ENCODE measurements at places on chromosomes 3 and 15. TPM values are rescaled to one million over a fixed set of nuclear protein-coding genes. Genes with fewer than 3 reads are reported as not detected.

DNA sequence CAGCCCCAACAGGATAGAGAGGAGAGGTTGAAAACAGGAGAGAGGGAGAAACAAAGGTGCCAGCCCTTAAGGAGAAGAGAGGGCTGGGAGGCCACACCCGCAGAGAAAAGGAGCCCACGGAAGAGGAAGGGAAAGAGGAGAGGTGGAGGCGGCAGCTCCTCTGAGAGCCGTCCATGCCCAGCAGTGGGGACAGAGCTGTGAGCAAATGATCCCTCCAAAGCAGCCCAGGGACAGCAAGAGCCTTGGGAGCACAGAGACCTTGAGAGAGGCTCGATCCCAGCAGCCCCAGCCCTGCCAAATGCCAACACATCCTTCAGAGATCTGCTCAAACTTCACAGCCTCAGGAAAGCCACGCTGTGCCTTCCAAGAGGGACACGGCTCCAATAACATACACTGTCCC is 66.7 kb upstream of the CORO2B start:
- DNase-seq = no peak

GRCh38 chr3:64353226-64353625 is 128.0 kb upstream of the PRICKLE2 start:
- DNase-seq = no peak

- DNase-seq = no peak
These were observed 106.8 kb upstream of the IGF1R start for GRCh38 chr15:98541519-98541918.

GRCh38 chr3:108125550-108126071 is 34.8 kb upstream of the CD47 start:
- no peak for DNase-seq

DNA sequence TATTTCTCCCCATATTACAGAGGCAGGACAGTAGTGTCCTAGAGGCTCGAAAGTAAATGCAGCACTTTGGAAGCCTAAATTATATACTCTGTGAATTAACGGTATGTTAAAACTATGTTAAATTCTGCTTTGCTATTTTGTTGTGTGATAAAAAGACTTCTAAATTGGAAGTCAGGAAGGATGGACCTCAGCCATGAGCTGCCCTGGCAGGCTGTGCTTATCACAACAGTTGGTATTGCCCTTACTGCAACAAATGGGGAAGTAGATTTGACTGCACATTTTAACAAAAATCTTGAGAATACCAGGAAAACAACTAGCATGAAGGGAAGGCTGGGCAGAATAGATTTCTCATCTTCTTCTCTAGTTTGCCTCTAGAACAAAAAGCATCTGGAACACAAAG is 706.6 kb downstream of the SI start:
- no peak for DNase-seq

DNA sequence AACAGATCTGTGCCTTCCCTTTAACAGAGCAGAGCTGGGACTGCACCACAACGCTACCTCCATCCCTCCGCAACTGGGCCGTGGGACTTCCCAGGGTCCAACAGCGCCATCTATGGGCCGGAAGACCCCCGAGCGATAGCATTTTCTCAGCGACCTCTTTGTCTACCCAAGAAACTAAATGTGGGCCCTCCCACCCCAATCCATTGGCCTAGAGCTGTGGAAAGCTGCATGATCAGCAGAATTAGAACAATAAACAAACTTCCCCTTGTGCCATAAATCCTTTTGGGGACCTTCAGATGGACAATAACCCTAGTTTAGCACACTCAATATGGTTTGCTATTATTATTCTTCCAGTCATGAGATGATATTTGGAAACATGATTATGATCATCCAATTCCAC is 74.8 kb upstream of the NTRK3 start:
- no peak for DNase-seq

DNA sequence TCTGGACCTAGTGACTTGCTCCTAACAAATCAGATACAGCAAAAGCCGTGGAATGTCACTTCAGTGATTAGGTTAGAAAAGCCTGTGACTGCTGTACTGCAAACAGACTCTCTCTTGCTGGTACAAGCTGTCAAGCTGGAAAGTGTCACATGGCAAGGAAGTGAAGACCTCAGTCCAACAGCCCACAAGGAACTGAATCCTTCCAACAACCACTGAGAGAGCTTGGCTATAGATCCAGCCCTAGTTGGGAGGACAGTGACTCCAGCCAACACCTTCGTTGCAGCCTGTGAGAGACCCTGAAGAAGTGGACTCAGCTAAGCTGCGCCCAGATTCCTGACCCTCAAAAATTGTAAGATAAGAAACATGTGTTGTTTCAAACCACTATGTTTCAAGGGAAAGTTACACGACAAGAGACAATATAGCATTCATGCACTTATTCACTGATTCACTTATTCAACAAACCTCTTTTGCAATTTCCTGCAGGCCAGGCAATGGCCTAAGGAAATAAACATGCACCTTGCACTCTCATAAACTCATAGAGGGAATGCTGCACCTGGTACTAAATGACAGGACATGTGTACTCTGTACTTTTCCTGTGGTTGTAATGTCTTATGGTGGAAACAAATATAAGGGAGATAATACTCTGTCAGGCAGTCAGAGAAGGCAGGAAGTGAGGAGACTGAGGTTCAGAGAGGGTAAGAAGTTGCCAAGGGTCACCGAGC is 142.9 kb downstream of the CADPS start:
- DNase-seq = no peak

DNA sequence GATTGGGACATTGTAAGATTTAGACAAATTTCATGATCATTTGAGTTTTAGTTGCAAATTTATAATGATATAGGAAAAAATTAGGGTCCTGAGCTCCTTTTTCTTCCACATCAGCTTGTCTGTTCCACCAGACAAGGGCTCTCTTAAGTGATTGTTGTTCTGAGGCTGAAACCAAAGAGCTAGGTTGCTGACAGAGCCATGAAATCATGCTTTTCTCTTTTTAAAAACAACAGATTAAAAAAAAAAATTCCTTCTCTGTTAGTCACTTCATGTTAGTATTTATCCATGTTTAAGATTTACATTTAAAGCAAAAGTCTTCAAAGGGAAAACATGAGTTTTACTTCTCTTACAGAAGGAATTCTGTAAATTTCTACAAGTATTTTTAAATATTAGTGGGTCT is 56.8 kb downstream of the ATP2C1 start:
- DNase-seq = no peak

DNA sequence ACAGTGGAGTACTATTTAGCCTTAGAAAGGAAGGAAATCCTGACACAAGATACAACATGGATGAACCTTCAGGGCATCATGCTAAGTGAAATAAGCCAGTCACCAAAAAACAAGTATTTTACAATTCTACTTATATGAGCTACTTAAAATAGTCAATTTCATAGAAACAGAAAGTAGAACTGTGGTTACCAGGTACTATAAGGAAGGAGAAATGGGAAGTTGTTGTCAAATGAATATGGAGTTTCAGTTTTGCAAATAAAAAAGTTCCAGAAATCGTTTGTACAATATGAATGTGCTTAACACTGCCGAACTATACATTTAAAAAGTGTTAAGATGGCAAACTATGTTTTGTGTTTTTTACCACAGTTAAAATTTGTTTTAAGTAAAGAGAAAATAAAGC is 26.8 kb downstream of the TRANK1 start:
- DNase-seq = no peak

- DNase-seq = no peak
These were observed 170.3 kb downstream of the ZPLD1 start for GRCh38 chr3:102605153-102605552.

GRCh38 chr3:173467501-173467900 is 70.0 kb downstream of the NLGN1 start:
- no peak for DNase-seq

DNA sequence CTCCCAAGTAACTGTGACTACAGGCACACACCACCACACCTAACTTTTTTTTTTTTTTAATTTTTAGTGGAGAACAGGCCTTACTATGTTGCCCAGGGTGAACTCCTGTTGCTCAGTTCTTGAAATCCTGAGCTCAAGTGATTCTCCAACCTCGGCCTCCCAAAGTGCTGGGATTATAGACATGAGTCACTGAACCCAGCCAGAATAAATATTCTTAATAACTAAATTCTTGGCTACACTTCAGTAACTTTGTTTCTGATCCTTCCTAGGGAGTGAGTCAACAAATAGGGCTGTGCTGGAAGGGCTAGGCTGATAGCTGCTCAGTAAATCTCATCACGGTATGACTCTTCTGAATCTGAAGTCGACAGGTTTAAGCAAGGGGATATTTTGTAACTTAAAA is 56.6 kb downstream of the P3H2 start:
- DNase-seq = no peak

- no peak for DNase-seq
These were observed 183.4 kb upstream of the THRB start for GRCh38 chr3:24678021-24678420.

DNA sequence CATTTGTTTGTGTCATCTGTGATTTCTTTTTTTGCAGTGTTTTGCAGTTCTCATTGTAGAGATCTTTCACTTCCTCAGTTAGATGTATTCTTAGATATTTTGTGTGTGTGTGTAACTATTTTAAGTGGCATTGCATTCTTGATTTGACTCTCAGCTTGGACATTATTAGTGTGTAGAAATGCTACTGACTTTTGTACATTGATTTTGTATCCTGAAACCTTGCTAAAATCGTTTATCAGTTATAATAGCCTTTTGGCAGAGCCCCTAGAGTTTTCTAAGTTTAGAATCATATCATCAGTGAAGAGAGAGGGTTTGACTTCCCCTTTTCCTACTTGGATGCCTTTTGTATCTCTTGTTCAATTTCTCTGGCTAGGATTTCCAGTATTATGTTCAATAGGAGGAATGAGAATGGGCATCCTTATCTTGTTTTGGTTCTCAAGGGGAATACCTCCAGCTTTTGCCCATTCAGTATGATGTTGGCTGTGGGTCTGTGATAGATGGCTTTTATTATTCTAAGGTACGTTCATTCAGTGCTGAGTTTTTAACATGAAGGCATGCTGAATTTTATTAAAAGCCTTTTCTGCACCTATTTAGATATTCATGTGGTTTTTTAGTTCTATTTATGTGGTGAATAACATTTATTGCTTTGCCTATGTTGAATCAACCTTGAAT is 211.7 kb downstream of the MBNL1 start:
- no peak for DNase-seq

DNA sequence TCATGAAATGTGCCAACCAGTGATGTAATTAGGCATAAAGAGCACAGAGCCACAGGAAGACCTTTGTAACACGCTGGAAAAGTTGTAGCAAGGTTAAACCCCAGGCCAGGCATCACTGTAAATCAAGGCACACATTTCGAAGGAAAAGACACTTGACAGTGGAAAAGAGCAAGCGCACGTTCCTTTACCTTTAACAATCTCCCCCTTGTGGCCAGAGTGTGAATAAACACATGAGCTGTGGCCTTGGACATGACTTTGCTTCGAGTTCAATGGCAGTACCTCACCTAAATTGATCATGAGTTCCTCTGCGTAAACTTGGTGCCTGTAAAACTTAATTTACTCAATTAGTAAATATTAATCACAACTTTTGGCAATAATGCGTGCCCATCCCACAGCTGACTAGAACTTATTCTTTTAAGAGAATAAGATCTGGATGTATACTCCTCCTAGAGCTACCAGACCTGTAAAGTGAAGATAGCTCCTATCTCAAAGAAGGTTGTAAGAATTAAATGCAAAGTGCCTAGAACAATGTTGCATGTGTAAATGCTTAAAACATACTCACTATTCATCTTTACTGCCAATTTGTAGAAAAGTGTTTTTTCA is 757.0 kb upstream of the NECTIN3 start:
- no peak for DNase-seq

GRCh38 chr15:81728726-81729125 is 317.1 kb downstream of the MEX3B start:
- DNase-seq = no peak

- DNase-seq = no peak
These were observed 6.9 kb downstream of the IQGAP1 start for GRCh38 chr15:90394748-90395442.

- no peak for DNase-seq
These were observed 369.2 kb upstream of the IL12A start for GRCh38 chr3:159619341-159619885.

- no peak for DNase-seq
These were observed 10.3 kb upstream of the LRRC34 start for GRCh38 chr3:169822983-169823382.

- no peak for DNase-seq
These were observed 54.2 kb upstream of the TMCO5A start for GRCh38 chr15:37880009-37880834.

DNA sequence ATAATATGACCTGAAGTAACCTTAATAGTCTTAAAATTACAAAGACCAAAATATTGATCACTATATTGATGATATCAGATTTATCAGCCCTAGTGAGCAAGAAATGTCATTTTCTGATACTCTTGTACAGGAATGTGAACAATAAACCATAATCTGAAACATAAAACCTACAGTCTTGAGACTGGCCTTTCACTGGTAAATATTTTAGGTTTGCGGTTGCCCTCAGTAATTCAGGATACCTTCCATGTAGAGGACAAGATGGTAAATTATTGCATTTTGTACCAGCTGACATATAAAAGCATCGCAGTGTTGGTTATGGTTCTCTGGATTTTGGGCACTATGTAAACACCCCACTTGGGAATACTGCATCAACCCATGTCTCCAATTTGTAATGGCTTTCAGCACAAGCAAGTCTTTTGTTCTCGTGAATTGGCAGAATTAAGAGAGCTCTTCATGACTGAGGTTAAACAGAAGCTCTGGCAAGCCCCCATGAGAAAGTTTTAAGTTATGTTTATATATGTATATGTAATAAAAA is 128.5 kb downstream of the LMLN start:
- DNase-seq = no peak

DNA sequence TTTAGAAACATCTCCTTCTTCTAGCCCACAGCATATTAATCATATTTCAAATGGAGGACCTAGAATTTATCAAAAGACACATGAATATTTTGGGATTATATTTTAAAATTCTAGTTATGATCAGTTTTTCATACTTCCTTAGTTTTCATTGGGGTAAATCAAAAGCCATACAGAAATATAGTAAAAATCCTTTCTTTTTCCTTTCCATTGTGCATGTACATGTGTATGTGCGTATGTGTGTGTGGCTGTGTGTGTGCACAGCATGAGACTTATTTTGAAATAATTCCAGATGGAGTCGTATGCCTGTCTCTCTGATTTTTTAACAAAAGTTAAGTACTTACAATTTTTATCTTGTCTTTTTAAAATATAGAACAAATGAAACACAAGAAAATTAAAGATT is 94.5 kb downstream of the ARPP21 start:
- DNase-seq = no peak

- DNase-seq = no peak
These were observed 22.8 kb downstream of the SLC12A6 start for GRCh38 chr15:34314491-34315490.

GRCh38 chr3:153291059-153291685 is 129.1 kb downstream of the RAP2B start:
- DNase-seq = no peak

GRCh38 chr3:16404349-16404895 is 109.1 kb downstream of the RFTN1 start:
- no peak for DNase-seq

- peak; percentile 73 for DNase-seq
These were observed 36.8 kb upstream of the TSPAN3 start for GRCh38 chr15:77107531-77108355.

The BCHE gene
- total RNA-seq = 1.4 TPM

The ALDH1L1 gene
- total RNA-seq = 34.5 TPM

The GXYLT2 gene
- 0.84 TPM for total RNA-seq

The DPPA2 gene
- total RNA-seq = not detected

The MORC1 gene
- not detected for total RNA-seq

The TIMP4 gene
- total RNA-seq = 1.3 TPM

All from psoas muscle (tissue), 8 donors.